Hematopoietic multipotent progenitor cell treated with erythropoietin and hydrocortisone succinate and interleukin-3 and kit ligand, for 17 days (in vitro differentiated cells): ENCODE measurements at places on chromosomes 1 and 21.

DNA sequence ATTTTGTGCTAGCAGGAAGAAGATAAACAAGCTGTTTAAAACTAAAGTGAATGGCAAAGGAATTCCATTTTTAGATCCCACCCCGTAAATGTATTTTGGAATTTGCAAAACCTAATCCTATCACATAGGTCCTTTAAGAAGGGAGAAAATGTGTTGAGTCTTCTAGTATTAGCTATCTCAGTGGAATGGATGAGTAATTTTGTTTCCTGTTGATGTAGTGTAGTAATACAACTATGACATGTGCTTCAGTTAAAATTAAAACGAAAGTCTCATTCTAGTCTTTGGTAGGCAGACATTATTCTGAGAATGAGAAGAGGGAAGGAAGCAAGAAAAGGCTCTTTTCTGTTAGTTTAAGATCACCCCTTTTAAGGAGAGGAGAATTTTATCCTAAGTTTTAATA is 265.9 kb upstream of the C1orf105 start:
- DNase-seq: no peak

- peak; percentile 23 for DNase-seq
These were observed 1.9 kb downstream of the CCT3 start for GRCh38 chr1:156336242-156336641.

- DNase-seq: peak; percentile 87
These were observed 61.3 kb downstream of the FAAP20 start for GRCh38 chr1:2133039-2133878.

DNA sequence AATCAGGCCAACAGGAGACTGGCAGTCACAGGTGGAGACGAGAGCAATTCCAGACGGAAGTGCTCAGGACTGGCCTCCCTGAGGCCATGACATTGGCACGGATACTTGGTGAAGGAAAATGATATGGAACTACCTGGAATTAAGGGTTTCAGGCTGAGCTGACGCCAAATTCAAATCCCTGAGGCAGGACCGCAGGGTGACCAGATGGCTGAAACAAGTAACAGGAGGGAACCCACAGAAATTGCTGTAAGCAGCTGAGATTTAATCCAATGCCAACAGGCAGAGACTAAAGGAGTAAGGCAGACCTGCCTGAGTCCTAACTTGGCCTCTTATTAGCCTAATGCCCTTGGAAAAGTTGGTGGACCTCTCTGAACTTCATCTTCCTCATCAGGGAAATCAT is 76.2 kb downstream of the ERG start:
- no peak for DNase-seq

GRCh38 chr1:74380252-74380651 is 132.2 kb downstream of the LRRC53 start:
- DNase-seq: no peak

DNA sequence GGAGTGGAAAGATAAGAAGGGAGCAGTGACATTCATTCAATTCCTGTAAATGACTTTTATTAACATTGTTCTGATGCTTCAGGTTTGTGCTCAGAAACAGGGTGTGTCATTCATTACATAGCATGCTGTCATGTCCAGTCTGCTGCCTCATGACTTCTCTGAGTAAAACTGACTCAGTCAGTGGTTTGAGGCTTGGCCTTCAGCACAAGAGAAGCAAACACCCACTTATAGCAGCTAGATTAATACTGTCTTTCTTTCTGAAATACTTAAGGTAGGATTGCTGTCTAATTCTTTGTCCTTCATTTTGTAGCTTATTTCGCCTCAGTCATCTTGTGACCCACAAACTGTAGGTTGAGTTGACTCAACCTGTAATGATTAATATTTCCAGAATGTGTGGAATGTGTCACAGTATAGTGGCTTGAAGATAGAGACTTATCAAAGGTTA is 32.9 kb downstream of the RASAL2 start:
- DNase-seq: no peak

DNA sequence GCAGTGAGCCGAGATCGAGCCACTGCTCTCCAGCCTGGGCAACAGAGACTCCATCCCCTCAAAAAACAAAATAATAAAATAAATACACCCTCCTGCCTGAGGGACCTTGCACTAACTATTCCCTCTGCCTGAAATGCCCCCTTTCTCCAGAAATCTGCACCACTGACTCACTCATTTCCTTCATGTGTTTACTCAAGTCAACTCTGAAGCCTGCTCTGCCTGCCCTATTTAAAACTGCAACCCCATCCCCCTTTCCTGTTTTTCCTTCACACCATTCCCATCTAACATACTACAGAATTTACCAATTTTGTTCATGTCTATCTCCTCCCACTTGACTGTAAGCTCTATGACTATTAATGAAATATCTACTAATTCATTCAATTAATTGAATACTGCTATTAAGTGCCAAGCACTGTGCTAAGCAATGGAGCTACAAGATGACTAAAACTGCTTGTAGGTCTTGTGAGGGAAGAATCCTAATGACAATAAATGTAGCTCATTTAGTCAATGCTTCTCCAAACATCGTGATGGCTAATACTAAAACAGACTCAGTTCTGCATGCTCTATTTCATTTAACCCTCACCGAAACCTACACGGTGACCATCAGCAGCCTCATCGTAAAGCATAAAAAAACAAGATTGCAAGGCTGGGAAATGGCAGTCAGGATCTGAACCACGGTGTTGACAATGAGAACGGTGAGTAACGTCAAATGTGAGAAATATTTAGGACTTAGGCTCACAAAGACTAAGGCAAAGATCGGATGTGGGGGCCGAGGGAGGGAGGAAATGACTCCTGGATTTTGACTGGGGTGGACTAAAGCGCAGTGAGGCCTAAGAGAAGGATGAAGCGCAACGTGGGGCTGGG is 749 bp upstream of the TMEM39B start:
- DNase-seq: no peak

DNA sequence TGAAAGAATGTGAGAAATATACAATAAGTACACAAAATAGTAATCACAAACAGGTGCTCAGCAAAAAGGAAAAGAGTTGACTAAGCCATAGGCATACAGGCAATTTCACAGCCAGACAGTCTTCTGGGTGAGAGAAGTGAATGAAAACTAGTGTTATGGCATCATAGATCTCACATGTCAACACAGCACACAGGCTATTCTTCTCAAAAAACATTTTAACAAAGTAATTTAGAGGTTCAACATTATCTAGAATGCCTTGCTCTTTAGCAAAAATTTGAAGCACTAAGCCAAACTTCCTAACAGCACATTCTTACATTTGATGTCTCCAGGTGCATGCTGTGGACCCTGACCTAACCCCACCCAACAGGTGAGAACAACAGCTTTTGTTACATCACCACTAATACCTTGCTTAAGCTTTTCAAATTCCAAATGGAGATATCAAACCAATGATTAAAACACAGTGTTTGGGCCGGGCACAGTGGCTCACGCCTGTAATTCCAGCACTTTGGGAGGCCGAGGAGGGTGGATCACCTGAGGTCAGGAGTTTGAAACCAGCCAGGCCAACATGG is 30.5 kb downstream of the OTUD7B start:
- no peak for DNase-seq

DNA sequence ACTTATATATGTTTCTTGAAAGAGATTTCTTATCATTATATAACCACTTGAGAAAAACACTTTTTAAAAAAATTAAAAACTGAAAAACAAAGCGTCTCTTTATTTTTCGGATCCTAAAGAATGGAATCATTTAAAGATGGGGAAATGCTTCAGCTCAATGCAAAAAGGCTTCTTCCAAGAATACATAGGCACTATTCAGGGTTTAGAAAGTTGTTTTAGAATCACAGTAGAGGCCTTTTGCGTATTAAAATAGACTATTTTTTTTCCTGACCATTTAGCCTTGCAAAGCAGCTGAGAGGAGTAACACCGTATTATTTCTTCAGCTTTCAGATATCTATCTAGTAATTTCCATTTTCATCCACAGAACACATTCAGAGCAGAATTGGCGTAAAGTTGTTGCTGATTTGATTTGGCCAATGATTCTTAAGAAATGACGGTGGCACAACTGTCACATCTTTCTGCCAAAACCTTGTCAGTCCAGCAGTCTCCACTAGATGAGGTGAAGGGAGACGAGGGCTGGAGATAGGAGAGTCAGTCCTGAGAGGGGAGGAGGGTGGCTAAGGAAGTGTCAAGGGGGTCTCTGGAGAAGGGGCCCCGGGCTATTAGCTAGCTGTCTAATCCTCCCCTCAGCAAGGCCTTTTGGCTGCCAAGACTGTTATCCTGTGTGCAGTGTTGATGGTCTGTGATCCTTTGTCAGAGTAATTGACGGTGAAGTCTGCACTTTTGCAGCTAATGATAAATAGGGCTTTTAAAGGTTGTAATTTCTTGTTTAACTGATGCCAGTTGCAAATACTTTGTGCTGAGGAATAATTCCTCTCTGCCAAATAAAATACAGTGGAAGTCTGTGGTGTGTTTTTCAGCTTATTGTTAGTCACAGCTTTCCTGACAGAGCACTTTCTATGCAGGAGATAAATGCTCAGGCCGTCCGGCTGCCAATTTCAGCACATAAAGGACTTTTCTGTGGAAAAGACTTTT is 34.7 kb downstream of the PRRX1 start:
- no peak for DNase-seq

GRCh38 chr1:83791821-83792437 is 207.0 kb downstream of the TTLL7 start:
- DNase-seq: no peak

DNA sequence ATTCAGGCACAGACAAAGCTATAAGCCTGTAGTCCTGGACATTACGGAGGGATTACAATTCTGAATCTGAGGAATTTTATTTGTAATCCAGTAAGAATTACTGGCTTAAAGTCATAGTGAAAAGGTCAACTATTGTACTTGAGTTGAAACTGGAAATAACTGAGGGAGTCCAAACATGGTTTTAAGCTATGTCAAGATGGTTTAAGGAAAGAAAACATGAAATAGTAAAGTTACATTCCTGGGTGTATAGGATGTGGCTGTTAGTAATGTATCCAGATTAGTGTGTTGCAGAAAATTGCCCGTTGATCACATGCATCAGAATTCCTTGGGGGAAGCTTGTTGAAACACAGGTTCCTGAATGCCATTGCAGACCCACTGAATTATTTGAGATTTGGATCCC is 124.8 kb upstream of the GORAB start:
- no peak for DNase-seq

- DNase-seq: no peak
These were observed 206.9 kb downstream of the MRPL39 start for GRCh38 chr21:25400427-25400826.

- DNase-seq: no peak
These were observed 127.3 kb downstream of the GABPA start for GRCh38 chr21:25862112-25862511.
